ENCODE measurements at places on chromosomes 11 and 22.
A peak's percentile ranks its signal among the peaks of the same experiment; 100 is the strongest.

- H3K27me3 ChIP-seq = no peaks in the 10 kb centered on the region
Measured at GRCh38 chr22:27845644-27846043, 44.1 kb upstream of the MN1 start.

DNA sequence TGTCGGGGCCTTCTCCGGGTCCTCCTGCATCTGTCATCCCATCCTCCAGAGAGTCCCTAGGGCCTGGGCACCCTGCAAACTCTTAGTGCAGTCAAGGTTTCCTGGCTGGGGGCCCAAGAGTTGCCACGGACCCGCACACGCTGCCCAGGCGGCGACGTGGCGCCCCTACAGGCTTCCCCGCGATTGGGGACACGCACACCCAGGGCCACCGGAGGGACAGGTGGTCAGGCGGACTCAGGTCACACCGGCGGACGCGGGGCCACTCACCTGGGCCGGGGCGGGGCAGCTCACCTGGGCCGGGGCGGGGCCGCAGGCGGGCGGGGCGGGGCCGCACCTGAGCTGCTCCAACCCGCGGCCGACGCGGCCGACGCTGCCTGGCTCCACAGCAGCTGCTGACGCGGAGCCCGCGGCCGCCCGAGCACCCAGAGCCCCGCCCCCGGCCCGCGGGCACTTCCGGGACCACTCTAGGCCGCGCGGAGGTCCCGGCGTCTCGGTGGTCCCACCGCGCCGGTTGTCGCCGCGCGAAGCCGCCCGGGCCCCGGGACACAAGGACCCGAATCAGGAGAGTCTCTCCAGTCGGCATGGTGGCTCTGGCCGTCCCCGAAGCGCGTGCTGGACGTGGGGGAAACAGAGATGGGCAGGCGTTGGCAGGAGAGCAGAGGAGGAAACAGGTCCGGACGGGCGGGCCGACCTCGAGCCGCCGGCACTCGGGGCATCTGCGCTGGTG, at the start of gene ZNF70:
Gene ZNF70, minus strand, starts transcription at position 399 of the 727 bp plus-strand sequence. CDS start 5,972 bp downstream, outside the sequence.
- no peaks in the 10 kb centered on the region for H3K27me3 ChIP-seq
- peak; percentile 94 for DNase-seq
- H3K27ac ChIP-seq = peak within 1 kb of the TSS; percentile 70
- no peaks in the 10 kb centered on the region for H3K36me3 ChIP-seq

DNA sequence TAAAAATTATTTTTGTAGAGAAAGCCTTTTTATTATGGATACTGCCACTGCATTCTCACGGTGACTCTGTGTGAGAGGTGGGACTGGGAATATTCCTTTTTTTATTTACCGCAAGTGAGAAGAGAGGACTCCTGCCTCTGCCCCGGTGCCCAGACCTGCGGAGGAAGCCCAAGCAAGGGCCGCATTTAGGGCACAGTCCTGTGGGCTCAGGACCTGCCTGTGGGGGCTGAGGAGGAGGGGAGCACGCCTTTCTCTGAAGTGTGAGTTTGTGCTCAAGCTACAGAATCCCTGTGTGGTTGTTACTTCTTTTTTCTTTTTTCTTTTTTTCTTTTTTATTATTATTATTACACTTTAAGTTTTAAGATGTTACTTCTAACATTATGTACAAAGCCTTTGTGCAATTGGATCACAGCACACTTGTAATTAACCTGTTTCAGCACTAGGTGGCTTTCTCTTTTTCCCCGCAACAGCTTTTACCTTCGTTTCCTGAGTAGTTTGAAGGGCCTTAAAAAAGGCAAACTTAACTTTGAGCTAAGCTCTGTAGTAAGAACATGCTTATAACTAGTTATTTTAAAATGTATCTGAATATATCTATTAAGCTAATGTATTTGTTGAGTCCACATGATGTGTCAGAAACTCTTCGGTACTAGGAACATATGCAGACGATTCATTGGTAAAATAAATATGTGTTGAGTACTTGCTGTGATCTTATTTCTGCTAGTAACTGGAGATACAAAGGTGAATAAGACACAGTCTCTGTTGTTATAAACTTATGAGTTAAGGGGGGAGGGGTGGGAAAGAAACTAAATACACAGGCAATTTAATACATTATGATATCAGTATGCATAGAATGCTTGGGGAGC, 18.3 kb downstream of the AMOTL1 start:
- no peaks in the 10 kb centered on the region for H3K27me3 ChIP-seq
- peak overlapping the region; percentile 13 for H3K27ac ChIP-seq
- no peak overlapping the region for H3K4me3 ChIP-seq
- peaks cover 16% of the 10 kb centered on the region for H3K4me1 ChIP-seq

DNA sequence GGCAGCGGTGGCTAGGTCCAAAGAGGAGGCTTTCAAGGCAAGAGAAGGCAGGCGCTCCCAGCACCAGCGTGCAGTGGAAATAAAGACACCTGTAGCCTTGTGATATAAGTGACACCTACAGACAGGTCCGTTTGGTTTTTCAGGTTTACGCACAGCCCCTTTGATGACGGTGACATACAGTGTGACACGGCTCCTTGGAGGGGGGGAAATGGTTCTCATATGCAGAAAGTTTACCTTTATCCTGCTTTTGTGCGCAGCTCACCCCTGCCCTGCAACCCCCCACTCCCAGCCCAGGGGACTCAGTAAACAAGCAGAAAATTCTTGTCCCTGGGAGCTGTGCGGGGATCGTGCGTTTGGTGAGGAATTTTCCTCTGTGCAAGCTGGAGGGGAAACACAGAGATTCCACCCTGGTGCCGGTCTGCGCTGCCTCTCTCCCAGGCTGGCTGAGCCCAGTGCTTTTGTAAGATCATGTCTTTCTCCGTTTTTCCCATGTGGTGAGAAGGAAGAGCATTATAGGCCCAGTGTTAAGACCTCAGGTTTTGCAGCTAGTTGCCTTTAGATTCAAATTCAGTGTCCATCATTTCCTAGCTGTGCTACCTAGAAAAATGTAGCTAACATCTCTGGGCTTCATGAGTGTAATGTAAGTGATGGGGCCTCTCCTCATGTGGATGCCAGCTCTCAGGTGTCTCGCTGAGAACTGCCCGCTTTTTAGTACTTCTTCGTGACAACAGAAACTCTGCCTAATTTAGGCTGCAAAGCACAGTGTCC, at the start of gene ELF5:
Gene ELF5, minus strand, starts transcription at position 113 of the 768 bp plus-strand sequence. CDS start 8,045 bp downstream, outside the sequence.
- no peaks in the 10 kb centered on the region for H3K4me1 ChIP-seq
- no peaks in the 10 kb centered on the region for H3K27me3 ChIP-seq

- peaks cover 20% of the 10 kb centered on the region for H3K4me1 ChIP-seq
- DNase-seq = no peak
- no peaks in the 10 kb centered on the region for H3K27me3 ChIP-seq
- no peaks in the 10 kb centered on the region for H3K36me3 ChIP-seq
- no peak overlapping the region for H3K27ac ChIP-seq
Measured at GRCh38 chr11:119791047-119791446, 62.0 kb upstream of the NECTIN1 start.

GRCh38 chr11:45807792-45808238, 2.9 kb downstream of the SLC35C1 start:
- no peak overlapping the region for H3K27ac ChIP-seq
- no peaks in the 10 kb centered on the region for H3K36me3 ChIP-seq
- no peak overlapping the region for H3K4me3 ChIP-seq
- H3K27me3 ChIP-seq = no peaks in the 10 kb centered on the region
- peaks cover 4% of the 10 kb centered on the region for H3K4me1 ChIP-seq
- DNase-seq = no peak

GRCh38 chr22:36445158-36445668, 36.2 kb downstream of the TXN2 start:
- H3K27me3 ChIP-seq = no peaks in the 10 kb centered on the region
- H3K36me3 ChIP-seq = no peaks in the 10 kb centered on the region
- H3K4me3 ChIP-seq = no peak overlapping the region
- H3K4me1 ChIP-seq = peaks cover 4% of the 10 kb centered on the region

DNA sequence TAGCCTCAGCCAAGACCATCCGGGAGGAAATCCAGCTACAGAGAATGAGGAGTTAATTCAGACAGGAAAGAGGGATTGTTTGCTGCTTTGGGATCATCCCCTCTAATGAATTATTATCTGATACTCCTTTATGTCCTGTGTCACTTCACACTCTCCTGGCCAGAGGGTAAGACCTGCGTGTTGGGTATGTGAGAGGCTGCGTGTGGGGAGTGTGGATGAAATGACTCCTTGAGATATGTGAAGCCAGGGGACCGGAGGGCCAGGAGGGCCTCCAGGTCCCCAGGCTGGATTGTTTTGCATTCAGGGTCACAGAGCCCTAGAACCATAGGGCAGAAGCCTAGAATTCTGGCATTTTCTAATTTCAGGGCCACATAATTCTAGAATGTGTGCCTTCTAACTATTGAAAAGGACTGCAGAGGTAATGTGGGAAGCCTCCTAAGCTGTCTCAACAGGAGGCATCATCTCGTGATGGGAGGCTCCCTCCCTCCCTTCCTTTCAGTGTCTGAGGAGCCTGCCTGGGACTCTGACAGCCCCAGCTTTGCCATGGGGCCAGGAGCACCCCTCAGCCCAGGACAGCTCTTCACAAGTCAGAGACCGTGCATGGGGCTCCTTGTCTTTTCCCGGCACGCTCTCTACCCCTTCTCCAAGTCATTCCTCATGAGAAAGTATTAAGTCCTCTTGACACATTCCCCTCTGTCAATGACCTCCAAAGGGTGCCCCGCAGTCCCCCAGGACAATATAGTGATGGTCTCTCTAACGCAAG, 3.7 kb downstream of the TPBGL start:
- no peaks in the 10 kb centered on the region for H3K4me1 ChIP-seq
- H3K36me3 ChIP-seq = no peaks in the 10 kb centered on the region
- no peak for DNase-seq
- H3K27ac ChIP-seq = no peak overlapping the region

- H3K4me1 ChIP-seq = peaks cover 4% of the 10 kb centered on the region
- H3K36me3 ChIP-seq = peaks cover 5% of the 10 kb centered on the region
- no peak overlapping the region for H3K27ac ChIP-seq
- no peak for DNase-seq
- H3K4me3 ChIP-seq = no peak overlapping the region
- no peaks in the 10 kb centered on the region for H3K27me3 ChIP-seq
Measured at GRCh38 chr22:37654563-37655251, 3.8 kb upstream of the PDXP start.

DNA sequence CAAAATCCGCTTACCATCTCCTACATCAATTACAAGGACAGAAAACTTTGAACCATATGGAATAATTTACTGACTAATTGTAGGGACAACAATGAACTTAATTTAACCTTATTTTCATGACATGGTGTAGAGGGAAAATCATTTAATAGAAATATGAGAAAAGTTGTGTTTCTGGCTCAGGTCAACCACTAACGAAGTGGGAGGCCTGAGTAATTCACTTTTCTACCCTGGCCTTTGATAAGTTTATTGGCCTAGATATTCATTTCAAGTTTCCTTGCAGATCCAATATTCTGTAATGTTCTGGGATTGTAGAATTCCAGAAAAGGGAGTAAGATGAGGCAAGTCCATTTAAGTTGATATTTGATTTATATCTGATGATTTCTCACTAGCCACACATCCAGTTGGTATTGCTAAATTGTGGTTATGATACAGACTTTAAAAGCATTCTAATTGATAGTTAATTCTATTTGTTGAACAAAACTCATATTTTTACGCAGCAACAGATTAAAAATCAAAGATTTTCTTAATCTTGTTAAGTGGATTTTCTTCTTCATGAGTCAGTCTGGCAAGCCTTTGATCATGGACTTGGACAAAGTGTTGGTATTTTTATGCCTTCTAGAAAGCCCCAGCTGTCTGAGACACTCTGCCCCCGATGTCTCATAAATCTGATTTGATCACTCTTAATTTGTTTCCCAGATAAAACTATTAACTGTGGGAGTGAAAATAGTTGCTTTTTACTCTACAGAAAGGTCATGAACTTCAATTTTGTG, 336.5 kb downstream of the TMEM135 start:
- H3K4me3 ChIP-seq = no peak overlapping the region
- no peaks in the 10 kb centered on the region for H3K36me3 ChIP-seq
- H3K27me3 ChIP-seq = no peaks in the 10 kb centered on the region
- DNase-seq = no peak
- H3K27ac ChIP-seq = no peak overlapping the region
- H3K4me1 ChIP-seq = peaks cover 14% of the 10 kb centered on the region

DNA sequence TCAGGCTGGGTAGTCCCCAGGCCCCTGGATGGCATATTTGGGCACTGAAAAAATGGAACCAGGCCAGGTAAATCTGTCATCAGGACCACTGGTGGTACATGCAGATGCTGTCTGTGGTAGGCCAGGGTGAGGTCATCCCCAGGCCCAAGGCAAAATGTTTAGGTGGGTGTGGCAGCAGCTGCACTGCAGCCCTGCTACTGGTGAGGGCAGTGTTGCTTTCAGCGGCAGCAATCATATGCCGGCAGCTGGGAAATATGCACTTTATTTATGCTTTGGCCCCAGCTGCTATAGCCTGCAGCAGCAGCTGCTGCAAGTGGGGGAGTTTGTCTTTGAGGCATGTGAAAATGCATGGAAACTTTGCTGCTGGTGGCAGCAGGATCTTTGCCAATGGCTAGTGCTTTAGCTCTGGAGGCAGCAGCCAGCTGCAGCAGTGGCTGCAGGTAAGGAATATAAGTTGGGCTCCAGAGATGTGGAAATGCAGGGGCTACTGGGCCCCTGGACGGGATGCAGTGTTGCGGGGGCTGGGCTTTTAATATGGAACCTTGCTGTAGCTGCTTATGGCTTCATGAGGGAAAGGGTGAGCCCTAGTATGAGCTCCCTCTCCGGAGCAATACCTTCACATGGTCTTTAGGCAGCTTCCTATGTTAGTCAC, 365.7 kb upstream of the CADM1 start:
- H3K4me1 ChIP-seq = no peaks in the 10 kb centered on the region
- peak; percentile 84 for DNase-seq
- no peaks in the 10 kb centered on the region for H3K36me3 ChIP-seq
- H3K27me3 ChIP-seq = no peaks in the 10 kb centered on the region
- H3K27ac ChIP-seq = no peak overlapping the region
- H3K4me3 ChIP-seq = no peak overlapping the region

GRCh38 chr11:61265357-61265756, 24.4 kb downstream of the PGA5 start:
- no peaks in the 10 kb centered on the region for H3K4me1 ChIP-seq
- no peaks in the 10 kb centered on the region for H3K27me3 ChIP-seq
- no peak overlapping the region for H3K27ac ChIP-seq

GRCh38 chr22:49566141-49566541, 261.5 kb downstream of the BRD1 start:
- H3K27ac ChIP-seq = no peak overlapping the region
- DNase-seq = no peak
- H3K4me1 ChIP-seq = no peaks in the 10 kb centered on the region
- H3K27me3 ChIP-seq = no peaks in the 10 kb centered on the region
- H3K4me3 ChIP-seq = no peak overlapping the region

- peaks cover 6% of the 10 kb centered on the region for H3K4me1 ChIP-seq
- peak; percentile 69 for DNase-seq
- H3K27ac ChIP-seq = no peak overlapping the region
- H3K4me3 ChIP-seq = no peak overlapping the region
Measured at GRCh38 chr11:11454671-11455223, 101.7 kb upstream of the CSNK2A3 start.

GRCh38 chr11:131253142-131253655, 117.2 kb upstream of the NTM start:
- H3K4me1 ChIP-seq = peaks cover 3% of the 10 kb centered on the region
- no peak overlapping the region for H3K4me3 ChIP-seq
- peak; percentile 96 for DNase-seq
- no peaks in the 10 kb centered on the region for H3K27me3 ChIP-seq

GRCh38 chr22:44723801-44724200, 21.8 kb downstream of the PRR5 start:
- H3K4me3 ChIP-seq = no peak overlapping the region
- no peaks in the 10 kb centered on the region for H3K4me1 ChIP-seq
- DNase-seq = peak; percentile 62
- no peaks in the 10 kb centered on the region for H3K36me3 ChIP-seq

Data from mesendoderm (in vitro differentiated cells).